Smooth muscle cell of the umbilical artery (primary cell): ENCODE measurements at places on chromosomes 2 and 18. TPM values are rescaled to one million over a fixed set of nuclear protein-coding genes. Genes with fewer than 3 reads are reported as not detected.

The COLEC12 gene
- total RNA-seq: 0.28 and 0.30 TPM in 2 replicates

The DSC2 gene
- total RNA-seq: 2.8 and 3.3 TPM in 2 replicates

The ANKRD44 gene
- total RNA-seq: 10.4 and 11.0 TPM in 2 replicates

The UPP2 gene
- not detected in 2 replicates for total RNA-seq

The TWIST2 gene
- 16.0 and 32.2 TPM in 2 replicates for total RNA-seq

The SERPINB4 gene
- total RNA-seq: 0.09 TPM in 1 of 2 replicates, not detected in the other

The IL18R1 gene
- total RNA-seq: 0.28 and 0.30 TPM in 2 replicates

The SS18 gene
- total RNA-seq: 143 and 156 TPM in 2 replicates

The NFATC1 gene
- total RNA-seq: 3.6 and 4.2 TPM in 2 replicates

The ZC3H15 gene
- total RNA-seq: 75.4 and 110 TPM in 2 replicates

The NTSR2 gene
- total RNA-seq: not detected in 2 replicates

The EFR3B gene
- total RNA-seq: 1.4 and 2.4 TPM in 2 replicates

The PRKD3 gene
- 68.0 and 96.1 TPM in 2 replicates for total RNA-seq
